ENCODE measurements at places on chromosomes 7 and 10.

DNA sequence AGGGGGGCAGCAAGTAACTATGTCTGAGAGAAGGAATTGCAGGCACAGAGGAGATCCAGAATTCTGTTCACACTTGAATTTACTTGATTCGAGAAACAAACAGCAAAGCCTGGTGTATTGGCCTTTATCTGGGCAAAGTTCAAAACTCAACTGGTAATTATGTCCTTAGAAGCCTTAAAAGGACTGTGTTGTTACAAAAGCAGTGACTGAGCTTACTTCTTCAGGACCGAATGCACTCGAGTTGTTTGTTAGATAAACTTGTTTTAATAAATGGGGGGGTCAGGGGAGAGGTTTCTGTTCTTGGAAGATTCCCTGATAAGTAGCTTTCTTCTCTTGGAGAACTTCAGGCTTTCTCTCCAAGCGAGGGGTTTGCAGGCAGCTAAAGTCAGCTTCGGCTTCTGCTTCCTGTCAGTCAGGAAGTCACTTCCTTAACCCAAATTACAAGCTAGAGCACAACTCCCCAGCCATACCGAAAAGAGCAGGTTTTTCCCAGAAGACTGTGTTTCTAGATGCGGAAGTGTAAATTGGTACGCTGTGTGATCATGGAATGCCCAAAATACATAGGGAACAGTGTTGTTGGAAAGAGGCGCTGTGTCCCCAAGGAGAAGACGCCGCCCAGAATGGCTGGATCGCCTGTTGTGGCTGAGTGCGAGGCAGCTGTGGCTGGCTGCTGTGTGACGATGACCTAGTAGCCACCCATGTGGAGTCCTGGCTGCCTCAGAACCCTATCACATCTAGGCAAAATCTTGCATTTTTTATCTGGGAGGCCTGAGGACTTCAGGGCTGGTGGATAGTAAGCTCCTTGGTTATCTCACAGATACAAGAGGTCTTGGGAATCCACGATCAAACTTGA lies 110.4 kb downstream of the TCF7L2 start:
- peak; percentile 36 for DNase-seq

- DNase-seq: no peak
These were observed 94.3 kb downstream of the USP6NL start for GRCh38 chr10:11517150-11517549.

GRCh38 chr10:85445702-85446101 lies 920.9 kb downstream of the GRID1 start:
- no peak for DNase-seq

GRCh38 chr7:89680161-89680560 lies 474.1 kb upstream of the STEAP1 start:
- no peak for DNase-seq

DNA sequence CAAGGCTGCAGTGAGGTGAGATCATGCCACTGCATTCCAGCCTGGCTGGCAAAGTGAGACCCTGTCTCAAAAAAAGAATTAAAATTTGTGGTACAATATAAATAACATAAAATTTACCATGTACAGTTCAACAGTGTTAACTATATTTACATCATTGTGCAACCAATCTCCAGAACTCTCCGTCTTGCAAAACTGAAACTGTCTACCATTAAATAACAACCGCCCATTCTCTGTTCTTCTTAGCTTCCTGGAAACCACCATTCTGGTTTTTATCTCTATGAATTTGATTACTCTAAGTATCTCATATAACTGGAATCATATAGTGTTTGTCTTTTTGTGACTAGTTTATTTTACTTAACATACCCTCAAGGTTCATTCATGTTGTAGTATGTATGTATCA lies 167.6 kb downstream of the AUTS2 start:
- no peak for DNase-seq
